ENCODE measurements at places on chromosomes 2 and 18.

DNA sequence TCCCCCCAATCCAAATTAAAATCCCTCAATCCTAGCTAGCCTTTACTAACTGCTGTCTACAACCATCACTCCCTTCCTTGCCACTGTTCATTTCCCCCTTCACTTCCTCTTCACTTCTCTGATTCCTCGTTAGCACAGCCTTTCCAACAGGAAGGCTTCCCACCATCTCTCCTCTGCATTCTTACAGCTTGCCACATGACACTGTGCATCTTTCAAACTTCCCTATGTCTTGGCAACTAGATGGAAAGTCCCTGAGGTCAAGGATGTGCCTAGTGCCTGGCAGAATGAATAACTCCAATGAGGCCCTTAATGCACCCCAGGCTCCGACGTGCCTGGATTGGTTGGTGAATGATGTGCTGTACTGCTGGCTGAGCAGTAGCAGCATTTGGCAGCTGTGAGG, 15.2 kb downstream of the SAP130 start:
- DNase-seq = no peak

GRCh38 chr2:144379851-144380311, 140.0 kb downstream of the ZEB2 start:
- peak; percentile 20 for DNase-seq

- no peak for DNase-seq
Observed at GRCh38 chr2:62177392-62178049, 18.4 kb upstream of the B3GNT2 start.

- DNase-seq = no peak
Observed at GRCh38 chr18:26208977-26209376, 17.3 kb upstream of the TAF4B start.

DNA sequence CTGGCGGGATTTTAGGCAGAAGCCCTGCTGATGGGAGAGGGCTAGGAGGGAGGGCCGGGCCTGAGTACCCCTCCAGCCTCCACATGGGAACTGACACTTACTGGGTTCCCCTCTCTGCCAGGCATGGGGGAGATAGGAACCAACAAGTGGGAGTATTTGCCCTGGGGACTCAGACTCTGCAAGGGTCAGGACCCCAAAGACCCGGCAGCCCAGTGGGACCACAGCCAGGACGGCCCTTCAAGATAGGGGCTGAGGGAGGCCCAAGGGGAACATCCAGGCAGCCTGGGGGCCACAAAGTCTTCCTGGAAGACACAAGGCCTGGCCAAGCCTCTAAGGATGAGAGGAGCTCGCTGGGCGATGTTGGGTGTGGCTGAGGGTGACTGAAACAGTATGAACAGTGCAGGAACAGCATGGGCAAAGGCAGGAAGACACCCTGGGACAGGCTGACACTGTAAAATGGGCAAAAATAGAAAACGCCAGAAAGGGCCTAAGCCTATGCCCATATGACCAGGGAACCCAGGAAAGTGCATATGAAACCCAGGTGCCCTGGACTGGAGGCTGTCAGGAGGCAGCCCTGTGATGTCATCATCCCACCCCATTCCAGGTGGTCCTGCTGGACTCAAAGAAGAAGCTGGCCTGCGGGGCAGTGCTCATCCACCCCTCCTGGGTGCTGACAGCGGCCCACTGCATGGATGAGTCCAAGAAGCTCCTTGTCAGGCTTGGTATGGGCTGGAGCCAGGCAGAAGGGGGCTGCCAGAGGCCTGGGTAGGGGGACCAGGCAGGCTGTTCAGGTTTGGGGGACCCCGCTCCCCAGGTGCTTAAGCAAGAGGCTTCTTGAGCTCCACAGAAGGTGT, 8.5 kb downstream of the PROC start:
- DNase-seq = no peak

GRCh38 chr2:64250063-64250462, 105.8 kb upstream of the PELI1 start:
- no peak for DNase-seq

DNA sequence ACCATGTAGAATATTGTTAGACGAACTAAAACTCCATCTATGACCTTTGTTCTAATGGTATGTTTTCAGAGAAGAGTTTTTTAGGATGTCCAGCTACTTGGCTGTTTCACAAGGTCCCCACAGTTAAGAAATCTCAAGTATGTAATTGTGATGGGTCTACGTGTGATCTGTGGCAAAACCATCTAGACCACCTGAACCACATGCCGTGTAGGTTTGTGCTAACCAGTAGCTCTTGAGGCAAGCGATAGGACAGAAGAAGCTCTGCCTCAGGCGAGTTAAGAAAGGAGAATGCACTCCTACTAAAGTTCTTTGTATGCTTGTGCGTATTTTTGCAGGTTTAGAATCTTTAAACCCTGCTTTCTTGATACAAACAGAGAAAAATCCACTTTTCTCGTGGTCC, 13.2 kb downstream of the ZCCHC2 start:
- DNase-seq = no peak

DNA sequence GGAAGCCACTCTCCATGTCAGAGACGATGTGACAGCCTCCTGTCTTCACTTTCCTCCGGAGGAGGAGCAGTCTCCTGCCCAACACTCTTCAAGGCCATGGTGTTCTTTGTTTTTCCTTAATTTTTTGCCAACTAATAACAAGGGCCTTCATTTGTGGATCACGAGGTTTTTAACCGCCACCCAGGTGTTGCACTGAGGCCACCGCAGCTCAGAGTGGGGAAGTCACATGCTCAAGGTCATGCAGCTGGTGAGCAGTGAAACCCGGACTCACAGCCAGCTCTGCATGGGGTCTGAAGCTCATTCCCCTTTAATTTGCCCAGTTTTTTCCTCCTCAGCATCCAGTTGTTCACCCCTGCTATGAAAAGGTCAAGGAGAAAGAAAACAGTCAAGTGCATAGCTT, 19.6 kb downstream of the ENOSF1 start:
- no peak for DNase-seq
